ENCODE measurements at places on chromosomes 5 and 9.

- no peak for DNase-seq
These were observed 69.8 kb downstream of the EQTN start for GRCh38 chr9:27227192-27227591.

DNA sequence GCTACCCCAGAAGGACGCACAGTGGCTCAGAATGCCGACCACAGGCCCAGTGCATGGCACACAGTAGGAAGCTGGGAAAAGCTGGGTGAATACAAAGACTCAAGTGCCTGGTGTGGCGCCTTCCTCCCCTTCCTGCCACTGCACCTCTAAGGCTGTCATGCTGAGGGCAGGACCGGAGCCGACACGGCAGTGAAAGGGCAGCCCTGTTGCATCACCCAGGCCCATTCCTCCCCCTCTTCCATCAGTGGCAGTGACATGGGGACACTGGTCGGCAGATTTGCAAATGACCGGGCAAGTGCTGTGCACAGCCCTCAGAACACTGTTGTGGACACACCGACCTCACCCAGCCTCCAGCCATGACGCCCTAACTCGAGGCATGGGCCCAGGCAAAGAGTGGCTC lies 84.0 kb downstream of the STK10 start:
- no peak for DNase-seq

DNA sequence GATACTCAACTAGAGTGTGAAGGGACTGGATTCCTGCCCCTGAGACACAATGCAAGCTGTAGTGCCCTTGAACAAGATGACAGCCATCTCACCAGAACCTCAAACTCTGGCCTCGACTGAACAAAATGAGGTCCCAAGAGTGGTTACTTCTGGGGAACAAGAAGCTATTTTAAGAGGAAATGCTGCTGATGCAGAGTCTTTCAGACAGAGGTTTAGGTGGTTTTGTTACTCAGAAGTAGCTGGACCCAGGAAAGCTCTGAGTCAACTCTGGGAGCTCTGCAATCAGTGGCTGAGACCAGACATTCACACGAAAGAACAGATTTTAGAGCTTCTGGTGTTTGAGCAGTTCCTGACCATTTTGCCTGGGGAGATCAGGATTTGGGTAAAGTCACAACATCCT lies 2.4 kb downstream of the ZNF483 start:
- DNase-seq, result no peak

DNA sequence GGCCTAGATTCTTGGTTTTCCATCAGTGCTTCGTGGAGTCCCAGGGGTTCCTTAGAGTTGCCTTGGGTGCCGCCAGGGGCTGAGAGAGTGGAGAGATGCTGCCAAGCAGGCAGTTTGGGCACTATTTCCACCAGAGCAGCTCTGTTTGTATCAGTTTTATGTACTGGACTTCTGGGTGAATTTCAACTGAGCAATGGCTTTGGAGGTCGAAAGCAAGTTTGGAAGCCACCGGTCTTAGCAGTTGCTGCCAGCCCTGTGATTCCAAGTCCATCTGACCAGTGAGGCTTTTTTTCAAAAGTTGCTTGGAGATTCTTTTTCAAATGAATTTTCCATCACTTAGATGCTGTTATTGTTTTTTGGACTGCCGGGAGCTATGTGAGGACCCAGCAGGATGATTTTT lies 68.5 kb downstream of the ANGPTL2 start:
- DNase-seq, result no peak

- DNase-seq, result no peak
These were observed 72.3 kb downstream of the DROSHA start for GRCh38 chr5:31459594-31459993.

DNA sequence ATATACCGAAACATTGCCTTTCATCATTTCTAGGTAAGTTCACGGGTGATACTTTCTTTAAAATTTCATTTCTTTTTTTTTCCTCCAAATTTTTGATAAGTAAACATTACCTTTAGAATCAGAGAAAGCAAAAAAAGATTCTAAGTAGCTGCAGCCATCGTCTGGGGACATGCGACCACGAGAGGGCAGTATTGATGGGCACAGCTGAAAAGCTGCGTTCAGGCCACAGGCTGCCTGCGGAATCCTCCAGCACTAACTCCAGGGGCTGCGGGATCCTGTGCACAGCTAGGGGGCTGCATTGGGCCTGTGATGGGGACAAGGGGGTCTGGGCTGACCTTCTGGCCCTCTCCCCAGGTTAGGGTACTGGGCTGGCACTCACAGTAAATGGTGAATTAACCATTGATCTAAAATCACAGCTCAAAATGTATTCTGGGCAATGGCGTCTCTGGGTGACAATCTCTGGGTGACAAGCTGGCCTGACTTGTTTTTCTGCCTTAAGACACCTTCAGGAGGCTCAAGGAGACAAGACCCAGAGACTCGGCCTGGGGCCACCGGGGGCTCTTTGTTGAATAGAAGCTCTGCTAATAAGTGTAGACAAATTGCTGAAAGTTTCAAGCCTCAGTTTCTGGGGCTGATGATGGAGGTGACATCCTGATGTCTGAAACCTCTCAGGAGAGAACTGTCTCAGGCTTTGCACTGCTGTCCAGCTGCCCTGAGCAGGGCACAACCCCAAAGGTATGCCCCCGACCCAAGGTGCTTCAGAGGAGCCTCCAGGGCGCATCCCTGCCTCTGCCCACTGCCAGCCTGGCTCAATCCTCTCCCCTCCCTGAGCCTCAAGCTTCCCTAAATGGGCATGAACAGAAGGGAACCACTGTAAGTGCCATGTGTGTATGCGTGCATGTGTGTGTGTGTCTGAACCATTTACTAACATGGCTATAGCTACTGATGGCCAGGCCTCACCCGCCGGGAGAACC lies 44.3 kb upstream of the SARDH start:
- peak; percentile 80 for DNase-seq

DNA sequence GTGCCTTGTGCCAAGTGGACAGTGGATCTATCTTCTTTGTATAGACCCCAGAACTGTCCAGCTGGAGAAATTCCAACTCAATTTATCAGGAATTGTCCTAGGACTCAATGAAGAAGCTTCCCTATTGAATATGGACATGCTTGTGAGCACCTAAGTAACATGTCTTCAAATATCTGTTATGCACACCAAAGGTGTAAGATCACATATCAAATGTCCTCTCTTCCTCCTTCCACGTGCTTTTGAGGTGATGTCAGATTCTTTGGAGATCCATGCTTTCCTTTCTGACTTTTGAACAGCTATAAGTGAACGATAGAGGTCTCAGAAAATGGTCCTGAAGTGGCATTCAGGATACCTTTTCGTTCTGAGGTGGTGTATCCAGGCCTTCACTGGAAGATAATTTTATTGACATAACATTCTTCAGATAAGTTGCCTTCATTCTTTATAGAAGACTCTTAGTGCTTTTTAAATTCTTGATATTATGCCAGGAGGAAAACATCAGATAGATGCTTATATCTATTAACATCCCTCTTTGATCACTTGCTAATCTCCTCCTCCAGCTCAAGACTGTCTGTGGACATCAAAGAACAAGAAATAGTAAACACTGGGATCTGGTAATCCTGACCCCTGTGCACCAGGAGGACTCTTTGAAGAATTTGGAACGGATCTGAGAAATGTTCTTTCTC lies 246.4 kb downstream of the SMARCA2 start:
- no peak for DNase-seq

DNA sequence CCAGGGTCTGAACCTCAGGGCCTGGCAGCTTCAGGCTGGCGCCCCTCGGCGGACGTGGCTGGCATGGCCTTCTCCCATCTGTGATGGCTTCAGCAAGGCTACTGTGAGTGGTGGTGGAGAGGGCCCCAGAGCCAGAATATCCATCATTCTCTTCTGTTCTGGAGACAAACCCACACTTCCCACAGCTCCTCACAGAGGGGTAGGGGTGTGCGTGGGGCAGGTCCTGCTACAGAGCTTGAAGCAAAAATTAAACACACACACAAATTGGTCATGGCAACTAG lies 9.6 kb downstream of the GPX3 start:
- DNase-seq, result no peak

- no peak for DNase-seq
These were observed 319.3 kb upstream of the RPS23 start for GRCh38 chr5:82597437-82597836.

DNA sequence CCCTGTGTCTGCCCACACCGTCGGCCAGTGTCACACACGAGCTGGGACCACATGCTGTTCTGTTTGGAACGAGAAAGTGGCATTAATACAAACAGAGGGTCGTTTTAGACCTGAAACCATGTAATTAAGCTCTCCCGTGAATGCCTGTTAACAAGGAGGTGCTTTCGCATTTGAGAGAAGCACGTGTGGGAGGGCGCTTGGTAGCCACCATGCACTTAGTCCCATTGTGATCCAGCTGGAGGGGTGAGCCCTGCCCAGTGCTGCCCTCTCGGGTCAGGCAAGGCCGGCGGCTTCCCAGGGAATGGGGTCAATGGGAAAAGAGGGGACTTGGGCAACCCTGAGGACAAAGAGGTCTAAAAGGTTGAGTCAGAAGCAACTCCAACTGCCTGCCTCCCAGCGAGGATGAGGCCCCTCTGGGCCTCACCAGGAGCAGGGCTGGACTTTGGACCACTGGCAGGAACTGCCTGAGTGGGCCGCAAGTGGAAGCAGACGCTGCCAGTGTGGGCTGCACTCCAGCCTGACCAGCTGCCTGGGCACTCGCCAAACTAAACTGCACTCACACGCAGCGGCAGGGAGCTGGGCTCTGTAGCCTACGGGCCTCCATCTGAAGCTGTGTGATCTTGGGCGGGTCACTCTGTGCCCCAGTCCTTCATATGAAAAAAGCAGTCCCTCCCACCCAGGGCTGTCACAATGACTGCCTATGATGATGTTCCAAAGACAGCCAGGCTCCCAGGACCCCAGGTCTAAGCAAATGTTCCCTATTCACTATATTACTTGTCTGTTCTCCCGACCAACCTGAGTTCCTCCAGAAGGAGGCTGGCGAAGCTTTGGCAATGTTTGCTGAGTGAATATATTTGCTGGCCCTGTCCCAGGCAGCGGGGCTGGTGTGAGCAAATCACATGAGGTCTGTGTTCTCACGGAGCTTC lies 195.7 kb downstream of the CDK5RAP2 start:
- no peak for DNase-seq

DNA sequence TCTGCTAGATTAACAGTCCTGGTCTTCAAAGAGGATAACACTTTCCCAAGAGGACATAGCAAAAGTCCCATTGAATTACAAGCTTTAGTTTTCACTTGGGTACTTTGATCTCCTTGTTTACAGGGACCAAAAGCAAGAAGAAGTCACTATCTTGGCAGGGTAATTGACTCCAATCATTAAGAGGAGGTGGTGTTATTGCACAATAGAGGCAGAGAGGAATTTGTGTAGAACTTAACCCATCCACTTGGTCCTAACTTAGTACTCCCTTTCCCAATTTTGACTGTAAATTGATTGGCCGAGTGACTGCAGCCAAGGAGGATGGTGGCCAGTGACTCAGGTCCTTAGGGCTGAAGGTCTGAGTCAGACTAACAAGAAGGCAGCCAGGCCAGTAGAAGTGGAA lies 9.3 kb upstream of the TRPC7 start:
- no peak for DNase-seq

DNA sequence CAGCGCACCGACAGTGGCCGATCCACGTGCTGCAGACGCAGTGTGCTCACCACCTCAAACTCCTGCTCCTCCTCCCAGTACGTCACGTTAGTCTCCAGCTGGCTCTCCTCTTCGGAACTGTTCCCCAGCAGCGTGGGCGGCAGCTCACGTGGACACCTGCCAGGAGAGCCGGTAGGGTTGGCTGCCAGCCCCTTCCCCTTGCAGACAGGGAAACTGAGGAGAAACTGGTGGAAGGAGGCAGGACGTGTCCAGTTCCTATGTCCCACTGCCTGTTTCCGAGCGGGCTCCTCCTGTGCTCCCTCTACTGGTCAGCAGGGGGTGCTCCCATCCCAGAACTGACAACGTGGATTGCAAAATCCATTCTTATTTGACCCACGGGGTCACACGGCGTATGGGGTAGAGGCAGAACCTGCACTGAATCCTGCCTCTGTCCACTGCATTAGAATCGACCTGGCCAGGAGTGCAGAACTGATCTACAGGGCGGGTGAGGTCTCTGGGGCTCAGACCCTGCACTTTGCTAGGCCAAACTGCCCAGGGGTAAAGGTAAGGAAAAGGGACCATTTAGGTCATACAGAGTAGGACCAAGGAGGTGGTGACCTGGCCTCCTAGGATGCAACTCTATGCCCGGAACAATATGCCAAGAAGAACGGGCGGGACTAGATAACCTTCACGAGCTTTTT lies 25.7 kb downstream of the PDGFRB start:
- peak; percentile 80 for DNase-seq

- DNase-seq, result no peak
These were observed 146.6 kb downstream of the EFNA5 start for GRCh38 chr5:107524111-107524510.

DNA sequence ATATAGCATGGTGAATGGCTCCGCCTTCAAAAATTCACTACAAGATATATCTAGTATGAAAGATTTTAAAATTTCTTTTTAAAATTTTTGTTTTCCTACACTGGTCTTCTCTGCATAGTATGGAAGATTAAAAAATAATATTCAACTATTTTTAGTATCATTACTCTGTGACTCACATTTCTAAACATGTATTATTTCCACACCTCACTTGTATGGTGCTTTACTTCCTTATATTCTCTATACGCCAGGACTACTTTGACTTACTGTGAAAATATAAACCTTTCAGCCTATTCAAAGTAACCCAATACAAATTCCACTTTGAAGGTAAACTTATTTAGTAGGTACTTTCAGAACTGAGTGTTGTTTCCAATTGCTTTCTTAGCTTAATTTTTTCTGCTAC lies 26.8 kb upstream of the TXNDC8 start:
- no peak for DNase-seq

- DNase-seq, result no peak
These were observed 149.1 kb upstream of the TUT7 start for GRCh38 chr9:86503314-86503713.

DNA sequence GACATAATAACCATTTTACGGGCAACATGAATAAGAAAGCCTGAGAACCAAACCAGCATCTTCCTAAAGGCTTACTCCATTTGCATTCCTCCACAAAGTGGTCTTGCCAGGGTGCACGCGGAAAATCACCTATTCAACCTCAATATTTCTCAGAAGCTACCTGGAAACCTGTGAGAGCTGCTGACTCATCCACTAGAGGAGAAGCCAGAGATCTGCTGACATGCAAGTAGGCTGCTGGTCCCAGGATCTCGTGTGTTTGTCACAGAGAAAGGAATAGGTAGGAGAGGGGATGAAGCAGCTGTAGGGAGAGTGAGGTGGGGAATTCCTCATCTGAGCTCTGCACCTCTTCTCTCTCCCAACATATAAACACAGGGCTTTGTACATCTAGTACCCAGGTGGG lies 138.1 kb downstream of the ADAMTS12 start:
- no peak for DNase-seq

GRCh38 chr9:136722969-136723356 lies 10.6 kb downstream of the DIPK1B start:
- no peak for DNase-seq

- DNase-seq, result no peak
These were observed 316.6 kb upstream of the RIOK2 start for GRCh38 chr5:97499605-97500004.

GRCh38 chr5:86374611-86375010 lies 243.1 kb upstream of the COX7C start:
- no peak for DNase-seq

GRCh38 chr5:151870820-151871219 lies 53.8 kb downstream of the GLRA1 start:
- no peak for DNase-seq

GRCh38 chr9:38687389-38687842 lies 32.5 kb downstream of the FAM240B start:
- DNase-seq, result no peak

GRCh38 chr5:172452398-172453205 lies 1.7 kb downstream of the SH3PXD2B start:
- no peak for DNase-seq

GRCh38 chr5:82784521-82784920 lies 292.7 kb downstream of the TMEM167A start:
- no peak for DNase-seq

GRCh38 chr5:133384903-133385302 lies 227.4 kb downstream of the FSTL4 start:
- no peak for DNase-seq

All from GM19239 (cell line).